ENCODE measurements at places on chromosomes 3 and 15.

GRCh38 chr3:157145606-157146322 lies 14.2 kb downstream of the CCNL1 start:
- DNase-seq, result no peak

- DNase-seq, result no peak
These were observed 249.1 kb upstream of the MCTP2 start for GRCh38 chr15:93982226-93982727.

DNA sequence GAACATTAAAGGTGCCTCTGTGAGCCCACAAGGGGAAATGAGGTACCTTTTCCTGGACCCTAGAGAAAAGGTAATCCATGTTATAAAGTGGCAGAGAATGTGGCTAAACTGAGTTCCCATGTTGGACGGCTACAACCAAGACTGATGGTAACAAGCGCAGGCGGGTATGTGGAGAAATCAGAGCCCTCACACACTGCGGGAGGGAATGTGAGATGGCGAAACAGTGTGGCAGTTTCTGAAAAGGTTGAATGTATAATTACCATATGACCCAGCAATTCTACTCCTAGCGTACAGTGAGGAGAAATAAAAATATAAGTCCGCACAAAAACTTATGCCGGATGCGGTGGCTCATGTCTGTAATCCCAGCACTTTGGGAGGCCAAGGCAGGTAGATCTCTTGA lies 24.1 kb upstream of the SHISA5 start:
- DNase-seq, result no peak

GRCh38 chr3:194508491-194509453 lies 22.0 kb upstream of the ATP13A3 start:
- DNase-seq, result no peak

DNA sequence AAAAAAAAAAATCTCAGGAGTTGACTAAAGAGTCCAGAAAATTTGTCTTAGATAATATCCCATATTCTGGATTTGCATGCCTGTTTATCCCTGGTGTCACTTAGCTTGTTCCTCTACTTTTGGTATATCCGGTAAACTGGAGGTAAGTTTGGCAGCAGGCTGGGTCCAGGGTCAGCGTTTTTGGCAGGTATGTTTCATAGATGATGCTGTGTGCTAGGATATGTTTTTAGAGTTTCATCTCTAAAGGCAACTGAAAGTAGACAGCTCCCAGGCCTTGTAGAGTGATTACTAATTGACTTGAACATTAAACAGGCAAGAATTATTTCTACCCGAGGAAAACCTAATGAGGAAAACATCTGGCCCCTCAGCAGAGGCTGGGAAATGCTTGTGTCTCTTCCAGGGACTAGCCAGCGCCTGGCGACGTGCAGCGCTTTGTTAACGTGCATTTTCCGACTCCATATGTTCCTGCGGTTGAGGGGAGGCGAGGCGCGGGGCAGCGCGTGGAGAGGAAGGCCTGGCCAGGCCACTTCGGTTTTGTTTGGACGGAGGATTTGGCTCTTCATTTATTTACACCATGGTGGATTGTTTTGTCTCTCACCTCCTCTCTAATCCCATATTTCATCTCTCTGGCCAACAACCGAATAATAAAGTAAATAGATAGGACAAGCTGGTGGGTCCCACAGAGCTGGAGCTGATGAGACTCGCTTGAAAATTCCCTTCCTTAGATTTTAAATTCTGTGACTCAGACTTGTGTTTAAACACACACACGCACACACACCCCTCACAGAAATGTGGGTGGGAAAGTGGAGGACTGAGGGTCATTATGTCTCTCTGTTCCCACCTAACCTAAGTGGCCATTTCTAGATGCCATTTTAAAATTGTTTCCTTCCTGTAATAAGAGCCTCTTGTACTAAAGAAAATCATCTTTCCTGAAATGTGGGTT lies 65.3 kb downstream of the ASB7 start:
- no peak for DNase-seq

DNA sequence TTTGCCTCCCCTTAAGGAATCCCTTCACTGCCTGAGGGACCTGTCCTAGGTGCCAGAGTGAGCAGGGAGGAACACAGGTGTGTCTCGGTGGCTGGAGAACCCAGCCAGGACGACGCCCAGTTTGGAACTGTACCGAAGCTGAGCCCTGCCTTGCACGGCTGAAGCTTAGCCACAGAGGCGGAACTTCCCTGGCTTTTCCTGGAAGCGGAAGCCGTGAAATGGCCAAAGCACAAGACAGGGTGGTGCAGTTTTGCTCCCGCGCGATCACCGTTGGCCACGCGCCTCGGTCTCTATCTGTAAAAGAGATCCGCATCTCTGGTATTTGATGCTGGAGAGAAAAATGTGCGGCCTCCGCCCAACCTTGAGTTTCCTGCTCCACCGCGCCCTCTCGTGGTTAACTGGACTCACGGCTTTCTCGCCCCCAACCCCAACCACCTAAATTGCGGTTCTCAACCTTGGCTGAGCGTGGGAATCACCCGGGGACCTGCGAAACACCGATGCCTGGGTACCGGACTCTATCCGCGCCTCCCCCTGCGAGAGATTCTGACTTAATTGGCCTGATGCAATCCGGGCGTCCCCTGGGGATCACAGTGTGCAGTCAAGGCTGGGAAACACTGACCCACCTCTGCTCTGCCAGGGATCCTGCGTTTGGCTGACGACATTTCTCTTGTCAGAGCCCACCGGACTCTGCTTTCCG lies 70.7 kb upstream of the ABHD2 start:
- DNase-seq, result no peak

GRCh38 chr3:46228260-46229242 lies 13.7 kb upstream of the CCR3 start:
- no peak for DNase-seq

- DNase-seq, result no peak
These were observed 265.8 kb downstream of the TAFA4 start for GRCh38 chr3:68666429-68667136.

- DNase-seq, result no peak
These were observed 136.0 kb downstream of the ATP10A start for GRCh38 chr15:25727116-25727515.

GRCh38 chr3:12982619-12983101 lies 90.6 kb downstream of the IQSEC1 start:
- no peak for DNase-seq

GRCh38 chr3:169965562-169966427 lies 812 bp upstream of the SEC62 start:
- no peak for DNase-seq

DNA sequence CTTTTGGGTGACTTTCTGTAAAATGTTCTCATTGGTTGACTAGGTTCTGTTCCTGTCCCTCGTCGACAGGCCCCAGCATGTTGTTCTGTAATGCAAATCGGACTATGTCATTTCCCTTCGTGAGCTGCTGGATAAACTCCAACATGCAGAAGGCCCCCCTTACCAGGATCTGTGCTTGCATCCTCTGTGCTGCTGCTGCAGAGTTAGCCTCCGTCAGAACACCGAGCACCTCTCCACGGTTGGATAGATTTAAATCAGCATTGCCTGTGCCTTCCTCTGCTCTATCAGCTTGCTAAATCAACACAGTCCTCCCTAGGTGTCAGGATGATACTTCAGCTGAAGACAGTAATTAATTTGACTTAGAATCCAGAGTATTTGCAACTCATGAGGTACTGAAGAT lies 12.7 kb upstream of the MINDY4B start:
- no peak for DNase-seq
